ENCODE measurements at places on chromosomes 1 and 21.

DNA sequence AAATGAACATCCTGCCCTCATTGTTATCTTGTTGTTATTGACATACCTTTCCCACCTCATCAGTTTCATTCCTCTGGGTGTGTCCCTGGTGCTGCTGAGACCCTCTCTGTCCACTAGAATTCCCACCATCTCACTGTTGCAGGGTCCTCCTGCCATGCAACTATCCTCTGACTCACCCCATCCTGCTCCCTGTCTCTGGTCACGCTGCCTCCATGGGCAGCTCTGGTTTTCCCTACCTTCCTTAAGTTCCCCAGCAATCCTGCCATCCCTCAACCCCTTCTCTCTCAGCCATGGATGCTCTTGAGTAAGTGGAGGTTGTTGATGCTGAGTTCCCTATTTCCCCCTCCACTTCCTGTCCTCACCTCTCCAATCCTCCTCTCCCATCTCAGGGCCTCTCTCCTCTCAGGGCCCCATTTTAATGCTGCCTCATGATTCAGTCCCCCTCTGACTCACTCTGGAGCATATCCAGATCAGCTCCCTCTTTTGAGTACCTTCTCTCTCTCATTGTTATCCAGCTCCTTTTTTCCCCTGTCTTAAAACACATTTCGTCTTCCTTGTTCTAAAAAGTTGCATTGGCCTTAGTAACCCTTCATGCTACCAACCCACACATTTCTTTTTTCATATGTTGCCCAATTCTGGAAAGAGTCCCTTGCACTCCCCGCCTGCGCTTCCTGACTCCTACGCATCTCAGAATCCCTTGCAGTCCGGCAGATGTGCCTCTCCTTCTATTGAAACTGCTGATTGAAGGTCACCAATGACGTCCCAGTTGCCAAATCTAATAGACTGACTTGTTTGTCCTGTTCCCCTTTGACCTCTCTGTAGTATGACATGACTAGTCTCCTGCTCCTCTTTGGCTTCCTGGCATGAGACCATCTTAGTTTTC lies 92.0 kb downstream of the CNIH3 start:
- H3K4me1 ChIP-seq = no peaks in the 10 kb centered on the region
- no peak overlapping the region for H3K27ac ChIP-seq
- no peak for DNase-seq

DNA sequence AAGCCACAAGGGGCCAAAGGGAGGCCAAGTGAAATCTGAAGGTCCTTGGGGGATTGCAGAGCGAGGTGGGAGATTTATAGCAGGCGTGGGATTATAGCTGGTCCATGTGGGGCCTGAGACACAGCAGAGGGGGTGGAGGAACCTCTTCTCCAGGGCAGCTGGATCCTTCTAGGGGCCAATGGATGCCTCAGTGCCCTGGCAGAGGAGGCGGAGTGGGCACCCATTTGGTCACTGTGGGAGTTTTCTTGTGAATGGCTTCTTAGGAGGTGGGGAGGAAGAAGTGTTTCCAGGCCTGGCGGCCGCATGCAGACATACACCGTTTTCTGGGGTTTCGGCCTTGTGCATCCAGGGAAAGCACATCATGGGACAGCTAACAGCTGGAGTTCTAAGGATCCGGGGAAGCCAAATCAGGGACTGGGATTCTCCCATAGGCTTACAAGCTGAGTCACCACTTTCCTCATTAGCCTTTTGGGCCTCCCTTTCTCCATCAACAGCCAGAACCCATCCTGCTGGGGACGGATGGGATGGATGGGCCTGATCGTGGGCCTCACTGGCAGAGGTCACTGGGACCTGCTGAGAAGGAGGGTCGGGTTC lies 76.5 kb downstream of the RHOU start:
- peaks cover 30% of the 10 kb centered on the region for H3K4me1 ChIP-seq
- no peak for DNase-seq
- no peak overlapping the region for H3K27ac ChIP-seq
- H3K36me3 ChIP-seq = peaks cover 2% of the 10 kb centered on the region
- H3K27me3 ChIP-seq = no peaks in the 10 kb centered on the region

GRCh38 chr1:25978403-25978802 lies 19.5 kb downstream of the PAFAH2 start:
- DNase-seq = no peak
- no peak overlapping the region for H3K4me3 ChIP-seq
- peaks cover 74% of the 10 kb centered on the region for H3K36me3 ChIP-seq
- no peaks in the 10 kb centered on the region for H3K27me3 ChIP-seq

- no peak overlapping the region for H3K4me3 ChIP-seq
- no peaks in the 10 kb centered on the region for H3K36me3 ChIP-seq
- H3K4me1 ChIP-seq = peaks cover 11% of the 10 kb centered on the region
- no peaks in the 10 kb centered on the region for H3K27me3 ChIP-seq
- no peak for DNase-seq
Observed at GRCh38 chr1:228359613-228360532, 46.8 kb downstream of the TRIM11 start.

DNA sequence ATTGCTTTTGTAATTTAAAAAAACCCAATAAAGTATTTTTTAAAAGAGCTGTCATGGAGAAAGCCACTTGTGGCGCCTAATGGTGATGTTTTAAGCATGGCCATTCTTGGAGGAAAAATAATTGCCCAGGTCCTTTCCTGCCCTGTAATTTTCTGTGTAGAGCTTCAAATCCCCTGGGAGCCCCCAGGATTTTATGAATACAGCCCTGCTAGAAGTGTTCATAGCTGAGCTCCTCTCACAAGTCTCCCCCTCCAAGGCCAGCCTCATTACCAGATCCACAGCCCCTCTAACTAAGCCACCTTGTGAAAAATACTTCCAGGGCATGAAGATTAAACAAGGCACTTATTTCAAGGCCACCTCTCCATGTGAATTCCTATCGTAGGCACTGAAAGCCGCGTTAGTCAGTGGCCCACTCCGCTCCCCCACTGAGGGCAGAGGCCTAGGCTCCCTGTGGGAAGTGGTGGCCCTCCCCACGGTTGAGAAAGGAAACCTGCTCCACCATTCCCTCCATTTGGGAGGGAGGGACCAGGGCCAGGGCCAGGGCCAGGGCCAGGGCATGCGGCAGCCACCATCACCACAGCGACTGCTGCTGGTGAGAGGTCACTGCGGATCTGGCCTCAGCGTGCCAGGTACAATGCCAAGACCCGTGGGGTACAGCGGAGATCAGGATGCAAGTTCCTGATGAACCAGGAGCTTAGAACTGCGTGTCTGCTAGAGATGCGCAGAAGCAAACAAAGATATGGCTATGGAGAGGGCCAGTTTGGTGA lies 83.1 kb downstream of the KCNN3 start:
- no peak for DNase-seq
- H3K27ac ChIP-seq = no peak overlapping the region
- peaks cover 7% of the 10 kb centered on the region for H3K36me3 ChIP-seq
- no peaks in the 10 kb centered on the region for H3K27me3 ChIP-seq
- peaks cover 43% of the 10 kb centered on the region for H3K4me1 ChIP-seq
- no peak overlapping the region for H3K4me3 ChIP-seq
